ENCODE measurements at places on chromosomes 11 and 22.

DNA sequence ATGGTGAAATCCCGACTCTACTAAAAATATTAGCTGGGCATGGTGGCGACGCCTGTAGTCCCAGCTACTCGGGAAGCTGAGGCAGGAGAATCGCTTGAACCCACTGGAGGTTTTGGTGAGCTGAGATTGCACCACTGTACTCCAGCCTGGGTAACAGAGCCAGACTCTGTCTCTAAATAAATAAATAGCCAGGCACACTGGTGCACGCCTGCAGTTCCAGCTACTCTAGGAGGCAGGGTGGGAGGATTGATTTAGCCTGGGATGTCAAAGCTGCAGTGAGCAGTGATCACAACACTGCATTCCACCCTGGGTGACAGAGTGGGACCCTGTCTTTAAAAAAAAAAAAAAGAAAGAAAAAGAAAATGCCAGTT is 17.4 kb downstream of the SUSD2 start:
- no peak for DNase-seq

GRCh38 chr11:15653191-15653710 is 538.5 kb downstream of the INSC start:
- DNase-seq: no peak

- no peak for DNase-seq
Measured at GRCh38 chr11:96424693-96425092, 34.9 kb downstream of the JRKL start.

DNA sequence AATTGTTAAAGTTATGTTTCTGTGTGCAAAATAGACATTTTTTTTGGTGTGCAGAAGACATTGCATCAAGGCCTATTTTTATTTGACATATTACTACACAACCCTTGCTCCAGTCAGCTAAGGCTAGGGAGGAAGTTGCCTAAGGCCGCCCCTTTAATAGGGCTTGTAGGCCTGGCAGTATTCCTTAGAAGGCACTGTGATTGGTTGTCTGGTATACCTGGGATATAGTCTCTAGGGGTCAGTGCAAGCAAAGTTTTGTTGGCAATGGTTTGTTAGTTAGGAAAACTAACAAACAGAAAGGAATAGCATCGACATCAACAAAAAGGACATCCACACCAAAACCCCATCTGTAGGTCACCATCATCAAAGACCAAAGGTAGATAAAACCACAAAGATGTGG is 16.9 kb downstream of the CCDC15 start:
- no peak for DNase-seq

DNA sequence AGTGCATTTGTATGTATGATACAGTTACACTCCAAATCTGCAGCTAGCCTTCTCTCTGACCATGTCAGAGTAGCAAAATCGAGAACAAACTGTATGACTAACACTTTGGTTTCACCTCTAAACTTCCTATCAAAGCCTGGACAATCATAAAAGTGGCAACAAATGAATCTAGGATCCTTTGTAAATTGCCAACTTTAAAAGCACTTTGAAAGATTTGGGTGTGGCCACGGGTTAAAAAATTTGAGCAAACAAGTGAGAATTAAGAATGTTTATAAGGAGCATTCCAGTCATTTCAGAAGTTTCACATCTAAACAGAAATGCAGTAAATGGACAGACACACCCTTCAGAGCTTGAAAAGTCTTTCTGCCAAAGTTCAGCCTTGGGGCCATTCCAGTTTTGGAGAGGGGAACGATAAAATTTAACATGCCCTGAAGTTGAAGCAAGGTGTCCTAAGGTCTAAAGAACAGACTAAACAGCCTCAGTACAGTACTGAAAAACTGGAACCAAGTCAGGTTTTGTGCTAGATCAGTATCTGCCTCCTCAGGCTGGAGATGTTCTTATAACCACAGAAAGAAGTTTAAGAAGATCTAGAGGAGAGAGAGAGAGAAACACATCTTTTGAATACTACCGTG is 181.9 kb upstream of the BDNF start:
- no peak for DNase-seq

GRCh38 chr22:29992341-29993275 is 87.7 kb upstream of the HORMAD2 start:
- no peak for DNase-seq

- no peak for DNase-seq
Measured at GRCh38 chr11:35084817-35085440, 54.0 kb upstream of the CD44 start.

DNA sequence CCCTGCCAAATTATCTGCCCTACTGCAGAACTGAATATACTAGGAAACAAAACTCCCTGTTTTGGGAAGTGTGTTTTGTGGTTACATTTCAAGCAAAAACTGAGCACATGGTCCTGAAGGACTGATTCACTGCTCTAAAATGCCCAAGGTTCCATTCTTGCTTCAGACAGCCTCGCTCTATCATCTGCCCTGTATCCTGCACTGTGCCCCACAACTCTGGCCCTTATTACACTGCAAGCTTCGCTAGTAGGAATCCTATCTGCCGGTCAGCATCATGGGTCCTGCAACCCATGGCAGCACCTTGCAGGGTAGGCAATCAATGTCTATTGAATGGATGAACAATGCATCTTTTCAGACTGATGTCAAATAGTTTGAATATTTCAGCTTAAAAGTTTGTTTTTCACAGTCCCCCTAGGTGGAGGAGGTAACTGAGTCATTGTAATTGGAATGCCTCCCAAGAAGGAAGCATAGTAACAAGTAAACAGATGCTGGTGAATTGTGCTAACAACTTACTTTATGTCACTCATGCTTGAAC is 21.3 kb downstream of the LAYN start:
- no peak for DNase-seq

GRCh38 chr11:72930008-72930407 is 115.8 kb downstream of the ATG16L2 start:
- DNase-seq: no peak

DNA sequence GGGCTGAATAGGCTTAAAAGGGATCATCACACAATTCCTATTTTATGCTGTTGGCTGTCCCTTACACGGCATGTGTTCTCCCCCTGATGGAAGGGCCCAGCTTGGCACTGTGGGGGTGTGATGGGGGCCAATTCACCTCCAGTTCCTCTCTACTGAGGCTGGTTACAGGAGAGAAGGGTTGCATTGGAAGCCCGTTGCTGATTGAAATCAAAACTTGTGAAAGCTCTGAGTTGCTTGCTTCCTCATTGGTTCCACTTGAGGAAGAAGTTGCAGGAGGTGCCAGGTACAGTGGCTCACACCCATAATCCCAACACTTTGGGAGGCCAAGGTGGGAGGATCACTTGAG is 13.3 kb upstream of the PRG2 start:
- DNase-seq: no peak

- DNase-seq: no peak
Measured at GRCh38 chr11:120713296-120713695, 201.7 kb downstream of the GRIK4 start.

- DNase-seq: no peak
Measured at GRCh38 chr22:44351037-44351436, 38.3 kb upstream of the SHISAL1 start.

- no peak for DNase-seq
Measured at GRCh38 chr11:108286956-108287355, 64.1 kb downstream of the ATM start.

- no peak for DNase-seq
Measured at GRCh38 chr11:69360606-69361005, 66.7 kb downstream of the MYEOV start.

- no peak for DNase-seq
Measured at GRCh38 chr11:69169479-69169878, 13.7 kb downstream of the SMIM38 start.

DNA sequence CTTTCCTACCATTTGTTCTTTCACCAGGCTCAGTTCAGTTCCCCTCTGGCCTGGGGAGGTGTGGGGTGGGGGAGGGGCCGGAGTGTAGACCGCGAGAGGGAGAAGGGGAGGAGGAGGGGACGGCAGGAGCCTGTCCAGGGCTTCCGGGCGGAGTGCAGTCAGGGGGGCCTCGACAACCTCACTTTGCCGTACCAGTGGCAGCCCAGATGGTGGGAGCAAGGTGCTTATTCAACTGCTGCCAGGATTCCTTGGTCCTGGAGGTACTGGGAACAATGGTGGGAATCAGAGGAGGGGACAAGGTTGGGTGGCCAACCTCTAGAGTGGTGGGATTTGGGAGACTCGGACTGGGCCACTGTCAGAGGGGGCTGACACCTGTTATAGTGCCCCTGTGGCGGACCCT is 1.2 kb downstream of the BACE1 start:
- DNase-seq: no peak

DNA sequence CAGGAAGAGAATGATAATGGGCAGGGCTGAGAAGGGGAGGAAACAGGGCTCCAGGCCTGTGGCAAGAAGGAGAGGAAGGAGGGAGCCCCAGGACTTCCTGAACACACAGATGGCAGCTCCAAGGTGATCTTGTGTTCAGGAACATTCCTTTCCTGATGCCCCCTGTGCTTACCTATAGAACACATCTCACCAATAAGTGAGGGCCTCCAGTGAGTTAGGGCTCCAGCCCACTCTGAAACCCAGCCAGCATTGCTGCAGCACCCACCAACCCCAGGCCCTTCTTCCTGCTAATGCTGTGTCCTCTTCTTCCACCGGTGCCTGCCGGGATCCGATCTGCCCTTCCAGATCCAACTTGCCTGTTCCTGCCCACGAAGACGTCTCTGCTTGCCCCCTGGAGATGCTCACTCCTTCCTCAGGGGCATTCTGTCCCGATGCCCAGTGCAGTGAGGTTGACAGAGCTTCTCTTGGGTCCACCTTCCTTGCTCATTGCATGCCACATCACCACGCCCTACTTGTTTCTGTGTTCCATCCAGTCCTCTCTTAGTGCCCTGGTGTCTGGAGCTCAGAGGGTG is 17.4 kb downstream of the ANKK1 start:
- no peak for DNase-seq

DNA sequence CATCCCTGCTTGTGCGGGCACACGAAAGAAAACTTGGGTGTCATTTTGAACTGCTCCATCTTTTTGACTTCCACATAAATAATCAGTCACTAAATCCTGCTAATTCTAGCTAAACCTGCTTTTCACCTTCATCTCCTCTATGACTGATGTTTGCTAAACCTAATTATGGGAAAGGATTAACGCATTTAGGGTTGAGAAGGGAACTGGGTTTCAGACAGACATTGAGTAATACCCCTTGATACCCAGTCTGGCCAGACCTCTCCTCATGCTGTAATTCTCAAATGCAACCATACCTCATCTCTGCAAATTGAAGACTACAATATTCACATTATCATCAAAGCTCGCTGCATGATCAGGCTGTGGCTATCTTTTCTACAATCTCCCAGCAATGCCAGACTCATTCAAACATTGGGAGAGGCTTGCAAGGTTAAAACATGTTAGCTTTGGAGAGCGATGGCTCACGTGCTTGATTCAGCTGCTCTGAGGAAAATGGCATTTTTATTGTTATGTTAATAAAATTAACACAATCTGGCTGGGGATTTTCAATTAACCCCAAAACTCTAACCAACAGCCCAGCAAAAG is 2.4 kb downstream of the HPS4 start:
- DNase-seq: no peak

DNA sequence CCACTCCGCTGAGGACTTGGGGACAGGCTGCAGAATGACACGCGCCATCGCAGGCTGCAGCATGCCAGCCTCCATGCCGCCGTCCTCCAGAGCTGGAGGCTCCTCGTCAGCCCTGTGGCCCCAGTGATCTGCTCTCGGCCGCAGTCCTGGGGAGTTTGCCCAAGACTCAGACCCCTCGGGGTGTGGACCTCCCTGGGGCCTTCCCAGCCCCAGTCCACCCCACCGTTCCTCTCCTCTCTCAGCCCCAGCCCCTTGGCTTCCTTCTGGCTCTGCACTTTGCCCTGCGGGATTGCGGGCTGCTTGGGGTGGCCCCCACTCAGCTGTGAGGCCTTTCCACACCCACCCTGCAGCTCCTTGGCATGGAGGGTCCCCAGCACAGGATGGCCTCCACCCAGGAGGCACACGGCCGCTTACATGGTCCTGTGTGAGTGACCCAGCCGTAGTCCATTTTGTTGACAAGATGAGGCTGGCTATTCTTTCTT is 414.9 kb downstream of the TBC1D22A start:
- DNase-seq: no peak

GRCh38 chr11:119134389-119134978 is 13.1 kb downstream of the HINFP start:
- no peak for DNase-seq

Data from GM12878 (cell line).